Vagina (tissue), 2 donors: ENCODE measurements at places on chromosomes 3 and 15.

- H3K4me1 ChIP-seq = peaks cover 6% of the 10 kb centered on the region
- H3K4me3 ChIP-seq = no peak overlapping the region
- DNase-seq = no peak
- no peak overlapping the region for H3K27ac ChIP-seq
These were observed 256.9 kb downstream of the EPHA3 start for GRCh38 chr3:89364314-89364713.

GRCh38 chr3:18891641-18892040 is 256.7 kb upstream of the KCNH8 start:
- H3K27ac ChIP-seq = no peak overlapping the region
- H3K36me3 ChIP-seq = no peaks in the 10 kb centered on the region
- no peaks in the 10 kb centered on the region for H3K27me3 ChIP-seq
- no peak overlapping the region for H3K4me3 ChIP-seq
- DNase-seq = no peak

DNA sequence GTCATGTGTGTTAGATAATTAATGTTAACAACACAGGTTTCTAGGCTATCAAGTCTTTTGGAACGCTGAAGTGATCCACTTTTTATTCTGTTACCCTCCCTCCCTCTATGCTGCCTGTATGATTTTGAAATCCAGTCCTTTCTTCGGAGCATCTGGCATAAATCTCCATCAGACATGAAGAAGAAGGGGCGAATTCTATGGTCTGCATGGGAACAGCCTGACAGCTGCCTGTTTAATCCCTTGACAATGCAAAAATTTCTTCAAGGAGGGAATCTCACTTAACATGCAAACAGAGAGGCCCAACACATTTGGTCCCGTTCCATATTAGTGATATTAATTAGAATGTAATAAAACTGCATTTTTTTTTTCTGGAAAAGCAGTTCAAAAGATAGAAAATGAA is 145.2 kb downstream of the VGLL3 start:
- H3K27me3 ChIP-seq = no peaks in the 10 kb centered on the region
- DNase-seq = no peak
- H3K27ac ChIP-seq = no peak overlapping the region
- H3K4me3 ChIP-seq = no peak overlapping the region
- no peaks in the 10 kb centered on the region for H3K4me1 ChIP-seq

GRCh38 chr15:51380999-51381806 is 39.7 kb downstream of the GLDN start:
- no peak overlapping the region for H3K27ac ChIP-seq
- no peaks in the 10 kb centered on the region for H3K27me3 ChIP-seq
- no peak for DNase-seq
- no peak overlapping the region for H3K4me3 ChIP-seq
- H3K4me1 ChIP-seq = no peaks in the 10 kb centered on the region

DNA sequence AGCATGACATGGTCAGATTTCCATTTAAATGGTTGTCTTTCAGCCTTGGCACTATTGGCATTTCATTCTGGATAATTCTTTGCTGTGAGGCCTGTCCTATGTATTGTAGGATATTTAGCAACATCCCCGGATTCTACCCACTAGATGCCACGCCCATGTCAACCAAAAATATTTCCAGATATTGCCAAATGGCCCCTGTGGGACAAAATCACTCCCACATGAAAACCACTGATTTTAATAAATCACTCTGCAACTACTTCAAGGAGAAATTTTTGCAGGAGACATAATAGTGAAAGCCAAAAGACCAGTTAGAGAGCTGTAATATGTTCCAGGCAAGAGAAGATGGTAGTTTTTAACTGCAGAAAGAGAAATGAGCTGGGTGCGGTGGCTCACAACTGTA is 55.9 kb upstream of the RARB start:
- no peak overlapping the region for H3K4me3 ChIP-seq
- no peak overlapping the region for H3K27ac ChIP-seq
- no peaks in the 10 kb centered on the region for H3K4me1 ChIP-seq

DNA sequence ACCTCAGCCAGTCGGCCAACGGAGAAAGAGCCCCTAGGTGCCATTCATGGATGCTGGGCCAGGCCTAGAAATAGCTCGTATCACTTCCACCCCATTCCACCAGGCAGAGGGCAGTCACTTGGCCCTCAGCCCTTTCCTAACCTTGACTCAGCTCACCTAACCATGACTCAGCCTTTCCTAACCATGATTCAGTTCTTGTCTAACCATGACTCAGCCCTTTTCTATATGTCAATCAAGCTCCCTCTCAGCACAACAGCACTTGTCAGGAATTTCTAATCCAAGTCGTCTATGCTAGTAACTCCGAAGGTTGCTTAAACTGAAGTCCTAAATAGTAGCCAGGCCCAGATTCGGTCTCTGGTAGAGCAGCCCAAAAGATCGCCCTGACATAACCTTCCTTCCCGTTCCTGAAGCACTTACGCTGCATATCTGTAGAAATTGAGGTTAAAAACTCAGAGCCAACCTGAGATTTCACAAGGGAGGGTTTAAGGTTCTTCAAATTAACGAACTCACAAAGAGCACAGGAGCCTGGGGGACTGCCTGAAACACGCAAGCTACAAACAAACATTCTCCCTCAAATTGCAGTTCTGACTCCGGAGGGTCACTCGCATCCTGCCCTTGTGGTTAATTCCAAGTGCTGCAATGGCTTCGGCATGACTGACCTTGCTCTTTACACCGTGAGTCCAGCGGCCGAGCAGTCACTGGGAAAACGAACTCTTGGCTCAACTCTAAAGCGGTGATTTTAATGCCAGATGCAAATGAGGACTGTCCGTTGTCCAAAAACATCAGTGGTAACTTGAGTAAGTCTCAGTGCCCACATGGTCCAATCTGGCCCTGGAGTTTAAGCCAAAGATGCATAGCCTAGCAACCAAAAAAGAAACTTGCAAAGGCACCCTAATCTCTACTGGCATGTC is 99.9 kb downstream of the ADAMTS17 start:
- no peak for DNase-seq
- H3K27me3 ChIP-seq = no peaks in the 10 kb centered on the region
- H3K4me1 ChIP-seq = no peaks in the 10 kb centered on the region

- no peaks in the 10 kb centered on the region for H3K36me3 ChIP-seq
- H3K4me1 ChIP-seq = peaks cover 18% of the 10 kb centered on the region
- DNase-seq = no peak
- no peak overlapping the region for H3K27ac ChIP-seq
These were observed 149.6 kb upstream of the TBL1XR1 start for GRCh38 chr3:177346878-177347277.
